ENCODE measurements at places on chromosomes 6 and 20. TPM values are rescaled to one million over a fixed set of nuclear protein-coding genes. Genes with fewer than 3 reads are reported as not detected.

- DNase-seq: no peak
Measured at GRCh38 chr20:18956890-18957289, 143.3 kb downstream of the SCP2D1 start.

- DNase-seq: no peak
Measured at GRCh38 chr6:69232008-69232407, 564.8 kb downstream of the LMBRD1 start.

Gene LGSN
- not detected for total RNA-seq

Gene RCAN2
- total RNA-seq: 0.03 TPM

Gene SLC13A3
- total RNA-seq: not detected

Gene EIF6
- total RNA-seq: 516 TPM

Gene OGFRL1
- 27.7 TPM for total RNA-seq

Gene TFAP2C
- 11.7 TPM for total RNA-seq

Measured in HT1080 (cell line).